Left cardiac atrium (tissue), 4 donors: ENCODE measurements at places on chromosomes 2 and 18.
A peak's percentile ranks its signal among the peaks of the same experiment; 100 is the strongest.

DNA sequence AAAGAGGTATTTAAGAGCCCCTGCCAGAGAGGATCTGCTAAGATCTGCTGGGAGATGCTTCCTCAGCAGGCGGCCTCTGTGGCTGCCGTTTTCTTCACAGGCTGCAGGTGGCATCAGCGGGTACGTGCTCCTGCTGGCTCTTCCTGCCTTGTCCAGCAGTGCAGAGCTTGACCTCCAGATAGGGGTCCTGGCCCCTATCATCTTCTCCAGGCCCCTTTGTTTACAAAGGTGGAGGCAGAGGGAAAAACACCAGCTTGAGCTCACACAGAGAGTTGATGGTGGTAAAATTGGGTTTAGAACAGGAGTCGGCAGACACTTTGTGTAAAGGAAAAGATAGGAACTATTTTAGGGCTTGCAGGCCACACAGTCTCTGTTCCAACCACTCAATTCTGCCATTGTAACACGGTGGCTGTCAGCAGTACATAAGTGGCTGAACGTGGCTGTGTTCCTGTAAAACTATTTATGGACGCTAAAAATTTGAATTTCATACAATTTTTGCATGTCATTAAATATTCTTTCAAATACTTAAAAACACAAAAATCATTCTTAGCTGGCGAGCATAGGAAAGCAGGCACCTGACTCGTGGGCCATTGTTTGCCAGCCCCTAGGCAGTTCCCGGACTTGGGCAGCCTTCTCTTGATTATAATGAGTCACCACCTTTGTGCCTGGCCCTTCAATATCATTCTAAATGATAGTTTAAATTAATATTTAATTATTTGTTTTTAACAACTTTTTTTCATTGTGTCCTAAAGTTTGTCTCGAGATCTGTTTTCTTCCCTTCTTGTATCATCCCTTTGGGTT, 98.2 kb upstream of the B3GNT7 start:
- DNase-seq: peak; percentile 67

- DNase-seq: no peak
Measured at GRCh38 chr2:217049422-217049821, 189.6 kb upstream of the TNP1 start.

GRCh38 chr2:233179848-233180366, 71.6 kb upstream of the ATG16L1 start:
- DNase-seq: no peak

GRCh38 chr18:57930476-57930875, 113.5 kb upstream of the NEDD4L start:
- DNase-seq: no peak

DNA sequence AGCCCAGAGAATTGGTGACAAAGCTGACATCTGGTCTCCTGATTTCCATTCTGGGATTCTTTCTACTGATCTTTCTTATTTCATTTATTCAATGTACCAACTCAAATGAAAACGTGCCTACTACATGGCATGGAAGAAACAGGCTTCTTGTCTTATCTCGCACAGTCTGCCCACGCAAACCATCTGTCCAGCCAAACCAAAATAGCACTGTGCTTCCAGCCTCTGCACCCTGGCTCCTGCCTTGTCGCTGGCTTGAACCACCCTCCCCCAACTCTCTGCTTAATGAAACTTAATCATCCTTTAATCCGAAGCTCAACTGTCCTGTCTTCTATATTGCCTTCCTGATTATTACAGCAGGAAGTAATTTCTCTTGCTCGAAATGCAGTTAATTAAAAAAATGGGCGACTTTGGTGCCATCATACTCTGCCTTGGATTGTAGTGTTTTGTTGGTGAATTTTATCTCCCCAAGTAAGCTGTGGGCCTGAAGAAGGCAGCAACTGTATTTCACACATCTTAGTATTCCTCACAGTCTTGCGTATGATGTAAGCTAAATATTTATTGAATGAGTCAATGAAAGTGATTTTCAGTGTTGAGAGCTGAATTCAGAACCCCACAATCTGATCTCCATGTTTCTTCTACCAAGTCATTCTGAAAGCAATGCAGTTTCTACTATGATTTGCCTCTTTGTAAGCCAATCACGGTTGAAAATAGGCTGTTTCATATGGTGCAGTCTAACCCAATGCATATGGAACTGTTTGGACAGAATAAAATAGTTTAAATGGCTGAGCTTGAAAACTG, 190.8 kb downstream of the TMEM247 start:
- DNase-seq: no peak

GRCh38 chr2:54850171-54851122, 127.0 kb downstream of the EML6 start:
- DNase-seq: no peak
